Stimulated activated CD4-positive, alpha-beta T cell treated with anti-CD3 and anti-CD28 coated beads, TNF-alpha, amount 100 ng/mL, for 4 hours (primary cell): ENCODE measurements at places on chromosomes 1 and 21.

DNA sequence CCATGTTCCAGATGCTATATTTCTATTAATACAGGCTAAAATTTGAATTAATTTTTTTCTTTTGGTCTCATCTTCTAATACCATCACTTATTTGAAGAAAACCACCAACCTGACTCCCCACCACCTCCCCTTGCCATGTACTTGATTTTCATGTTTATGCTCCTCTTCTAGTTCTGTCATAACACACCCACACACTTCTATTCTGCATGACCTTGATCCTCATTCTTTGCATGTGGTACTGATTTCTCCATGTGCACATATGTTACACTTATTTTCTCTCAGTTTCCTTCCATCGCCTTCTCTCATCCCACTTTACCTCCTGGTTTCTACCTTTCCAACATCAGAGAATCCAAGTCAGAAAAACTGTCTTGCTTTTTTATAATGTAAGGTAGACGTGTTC lies 78.9 kb upstream of the ARID1A start:
- no peak for DNase-seq

GRCh38 chr1:27339213-27339612 lies 2.6 kb upstream of the SYTL1 start:
- no peak for DNase-seq

DNA sequence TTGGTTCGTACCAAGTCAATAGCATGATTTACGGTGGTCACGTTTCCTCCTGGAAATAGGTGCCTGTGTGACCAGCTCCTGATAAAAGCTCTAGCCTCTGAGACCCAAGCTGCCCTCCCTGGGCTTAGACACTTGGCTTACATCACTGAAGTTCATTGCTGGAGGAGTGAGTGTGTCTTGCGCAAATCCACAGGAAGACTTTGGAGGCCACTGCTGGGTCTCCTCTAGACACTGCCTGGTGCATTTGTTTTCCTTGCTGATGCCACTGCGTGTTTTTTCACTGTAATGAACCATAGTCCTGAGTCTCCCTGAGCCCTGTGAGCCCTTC lies 230.6 kb downstream of the DSCAM start:
- DNase-seq, result no peak

DNA sequence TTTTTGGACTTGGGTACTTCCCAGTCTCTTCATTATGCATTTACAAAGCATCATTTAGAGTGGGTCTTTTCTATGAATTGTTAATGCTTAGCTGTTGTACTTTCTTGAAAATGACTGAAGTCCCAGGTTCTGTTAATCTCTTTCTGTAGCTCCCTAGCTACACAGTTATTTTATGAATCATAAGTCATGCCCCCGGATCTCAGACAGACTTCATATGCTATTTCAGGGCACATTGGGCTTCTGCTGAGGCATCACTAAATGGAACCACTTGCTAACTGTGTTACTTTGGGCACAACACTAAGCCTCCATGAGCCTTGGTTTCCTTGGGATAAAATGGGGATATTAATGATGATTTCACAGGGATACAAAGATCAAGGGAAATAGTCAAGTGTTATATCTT lies 55.5 kb upstream of the RBM15 start:
- no peak for DNase-seq

GRCh38 chr1:180842052-180842451 lies 70.6 kb upstream of the KIAA1614 start:
- DNase-seq, result no peak

GRCh38 chr1:226568077-226568831 lies 19.7 kb downstream of the STUM start:
- DNase-seq, result no peak

DNA sequence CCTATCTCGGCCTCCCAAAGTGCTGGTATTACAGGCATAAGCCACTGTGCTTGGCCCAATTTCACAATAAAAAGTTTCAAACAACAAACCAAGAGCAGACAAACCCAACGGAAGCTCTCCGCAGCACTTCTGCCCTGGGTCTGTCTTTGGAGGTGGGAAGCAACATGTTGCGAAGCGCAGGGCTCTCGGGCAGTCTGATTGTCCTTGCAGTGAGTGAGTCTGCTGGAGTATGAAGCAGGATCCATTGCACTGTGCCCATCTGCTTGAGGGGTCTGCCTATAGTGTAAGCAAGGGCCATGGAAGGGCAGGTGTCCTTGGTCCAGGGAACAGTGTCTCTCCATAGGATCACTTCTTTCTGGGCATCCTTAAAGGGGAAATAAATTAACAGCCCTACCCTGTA lies 14.6 kb upstream of the PARP1 start:
- DNase-seq, result no peak

DNA sequence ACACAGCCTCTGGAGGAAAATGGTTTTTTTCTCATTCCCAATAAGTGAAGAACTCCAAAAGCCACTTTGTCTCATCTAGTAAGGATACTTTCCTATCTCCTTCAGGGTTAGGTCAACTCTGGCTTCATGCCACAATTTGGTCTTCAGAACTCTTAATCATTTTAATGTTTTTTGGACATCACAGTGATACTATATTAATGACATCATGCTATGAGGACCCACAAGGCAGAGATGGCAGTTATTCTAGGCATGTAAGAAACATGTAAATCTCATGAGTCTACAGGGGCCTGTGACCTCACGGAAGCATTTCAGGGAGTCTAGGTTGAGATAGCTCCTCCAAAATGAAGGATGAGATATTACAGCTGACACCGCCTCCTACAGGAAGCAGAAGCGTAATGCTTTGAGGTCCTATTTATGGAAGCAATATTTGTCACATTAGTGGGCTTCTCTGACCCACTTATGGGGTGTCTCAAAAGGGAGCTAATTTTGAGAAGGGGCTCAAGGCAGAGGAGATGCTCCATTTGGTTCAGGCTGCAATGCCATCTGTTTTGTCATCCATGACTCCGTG lies 5.0 kb upstream of the GPR137B start:
- no peak for DNase-seq

DNA sequence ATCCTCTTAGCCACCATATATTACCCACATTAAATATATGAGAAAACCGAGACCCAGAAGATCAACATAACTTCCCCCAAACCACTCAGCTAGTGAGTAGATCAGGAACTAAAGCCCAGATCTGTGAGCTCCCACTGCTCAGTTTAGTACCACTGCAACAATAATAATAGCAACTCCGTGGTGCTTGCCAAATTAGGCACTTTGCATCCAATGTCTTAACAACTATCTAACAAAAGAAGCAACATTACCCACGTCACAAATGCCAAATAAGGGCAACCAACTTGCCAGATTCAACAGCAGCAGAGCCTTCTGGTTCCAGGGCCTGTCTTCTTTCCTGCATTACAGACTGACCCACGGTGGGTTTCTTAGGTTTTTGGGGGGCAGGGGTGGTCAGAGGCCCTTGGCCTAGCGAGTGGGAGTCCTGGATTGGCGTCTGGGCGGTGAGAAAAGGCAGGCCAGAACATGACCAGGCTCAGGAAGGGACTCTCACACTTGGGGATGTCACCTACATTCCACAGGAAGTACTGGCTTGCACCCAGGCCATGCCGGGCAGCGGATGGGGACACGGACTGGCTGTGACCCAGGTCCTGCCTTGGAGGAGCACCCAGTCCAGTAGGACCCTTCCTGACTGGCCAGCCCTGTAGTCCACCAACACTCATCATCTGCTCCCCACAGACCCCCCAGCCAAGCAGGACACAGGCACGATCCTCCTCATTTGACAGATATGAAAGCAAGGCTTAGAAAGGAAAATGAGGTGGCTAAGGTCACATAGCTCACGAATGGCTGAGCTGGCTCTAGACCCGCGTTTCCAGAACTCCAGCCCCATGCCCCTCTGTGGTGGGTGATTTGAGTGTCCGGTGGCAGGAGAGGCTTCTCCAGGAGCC lies 4.6 kb downstream of the HCRTR1 start:
- no peak for DNase-seq

GRCh38 chr21:34775793-34776192 lies 107.0 kb downstream of the CLIC6 start:
- no peak for DNase-seq

DNA sequence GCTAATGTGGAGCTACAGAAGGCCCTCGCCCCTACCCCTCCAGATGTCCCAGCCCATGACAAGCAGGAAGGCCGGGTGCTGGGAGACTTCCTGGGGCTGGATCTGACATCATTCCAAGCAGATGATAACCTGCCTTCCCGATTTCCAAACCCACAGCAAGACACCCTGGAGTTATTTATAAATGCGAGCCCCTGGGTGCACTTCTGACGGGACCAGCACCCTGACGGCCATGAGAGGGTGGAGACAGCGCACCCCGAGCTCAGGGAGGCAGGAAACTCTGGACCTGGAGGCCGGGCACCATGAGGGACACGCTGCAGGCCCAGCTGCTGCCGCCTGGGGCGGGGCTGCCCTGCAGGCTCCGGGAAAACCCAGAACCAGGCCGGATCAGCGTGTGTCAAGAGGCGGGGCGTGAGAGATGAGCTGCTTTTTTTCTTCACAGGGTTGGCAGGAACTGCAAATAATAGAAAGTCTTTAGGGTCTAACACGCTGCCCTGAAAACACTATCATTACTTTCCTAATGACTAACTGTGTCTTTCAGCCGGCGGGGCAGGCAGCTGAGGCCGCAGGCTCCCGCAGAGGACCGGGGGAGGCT lies 2.5 kb upstream of the PCBP3 start:
- DNase-seq, result no peak

GRCh38 chr1:3732434-3733093 lies 19.7 kb upstream of the CCDC27 start:
- DNase-seq, result no peak

DNA sequence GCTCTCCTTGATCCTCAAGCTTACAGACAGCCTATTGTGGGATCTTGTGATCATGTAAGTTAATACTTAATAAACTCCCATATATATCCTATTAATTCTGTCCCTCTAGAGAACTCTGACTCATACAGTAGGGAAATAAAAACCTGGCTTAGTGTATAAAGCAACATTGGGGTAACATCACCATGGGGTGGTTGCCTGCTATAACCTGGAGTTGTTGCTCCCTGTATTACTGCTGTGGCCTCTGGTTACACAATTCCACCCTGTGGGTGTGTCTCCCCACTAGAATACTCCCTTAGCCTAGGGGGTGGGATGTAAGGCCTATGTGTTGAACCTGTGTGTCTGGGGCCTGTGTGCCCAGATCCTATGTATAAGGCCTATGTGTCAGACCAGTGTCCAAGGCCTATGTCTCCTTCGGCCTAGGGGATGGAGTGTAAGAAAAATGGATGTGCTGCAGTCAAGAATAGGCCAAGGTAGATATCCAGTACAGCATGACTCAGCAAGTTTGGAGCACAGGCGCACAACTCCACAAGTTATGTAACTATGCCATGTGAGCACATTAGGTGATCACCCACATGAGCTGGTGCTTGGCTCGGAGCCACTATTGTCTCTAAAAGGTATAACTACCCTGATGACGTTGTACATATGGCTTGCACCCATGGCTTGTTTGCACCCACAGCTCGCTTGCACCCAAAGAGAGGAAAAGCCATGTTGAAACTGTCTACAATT lies 96.8 kb upstream of the C1orf21 start:
- no peak for DNase-seq

- no peak for DNase-seq
Observed at GRCh38 chr1:22221233-22221780, 78.4 kb upstream of the WNT4 start.

DNA sequence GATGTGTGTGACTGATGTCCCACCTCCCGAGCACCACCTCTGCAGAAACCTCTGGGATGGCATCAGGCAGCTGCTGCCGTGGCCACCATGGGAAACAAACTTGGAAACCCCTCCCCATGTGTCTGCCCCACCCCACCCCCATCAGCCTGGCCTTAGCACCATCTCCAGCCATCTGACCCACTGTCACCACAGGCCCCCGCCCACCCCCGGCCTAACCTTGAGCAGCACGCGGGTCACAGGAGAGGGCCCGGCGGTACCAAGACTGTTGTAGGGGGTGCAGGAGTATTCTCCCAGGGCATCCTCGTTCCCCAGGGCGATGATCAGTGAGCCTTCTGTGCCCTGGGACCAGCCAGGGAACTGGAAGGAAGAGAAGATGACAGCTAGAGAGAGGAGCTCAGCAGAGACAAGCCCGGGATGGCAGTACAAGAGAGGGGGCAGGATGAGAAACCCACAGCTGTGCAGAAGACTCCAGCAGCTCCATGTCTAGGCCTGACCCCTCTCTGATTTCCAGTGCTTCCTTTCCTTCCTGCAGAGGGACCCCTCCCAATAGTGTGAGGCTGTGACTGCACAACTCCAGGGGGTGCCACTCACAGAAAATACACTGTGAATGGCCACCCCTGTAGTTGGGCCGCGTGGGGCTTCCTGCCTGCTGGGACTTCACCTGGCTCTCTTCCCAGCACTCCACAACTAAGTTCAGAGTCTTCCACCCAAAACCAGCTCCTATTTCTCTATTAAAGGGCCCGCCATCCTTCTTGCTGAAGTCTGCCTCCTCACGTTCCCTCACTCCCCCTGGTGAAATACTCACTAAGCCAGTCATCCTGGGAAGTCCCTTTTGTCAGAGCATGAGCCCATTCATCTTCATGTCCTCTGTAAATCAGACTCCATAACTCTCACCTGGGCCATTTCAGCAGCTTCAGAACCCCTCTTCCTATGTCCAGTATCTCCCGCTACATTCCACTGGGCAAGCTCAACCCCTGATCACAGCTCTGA lies 7.3 kb upstream of the TAGLN2 start:
- no peak for DNase-seq

- no peak for DNase-seq
Observed at GRCh38 chr1:6087377-6087772, 41.7 kb downstream of the KCNAB2 start.

DNA sequence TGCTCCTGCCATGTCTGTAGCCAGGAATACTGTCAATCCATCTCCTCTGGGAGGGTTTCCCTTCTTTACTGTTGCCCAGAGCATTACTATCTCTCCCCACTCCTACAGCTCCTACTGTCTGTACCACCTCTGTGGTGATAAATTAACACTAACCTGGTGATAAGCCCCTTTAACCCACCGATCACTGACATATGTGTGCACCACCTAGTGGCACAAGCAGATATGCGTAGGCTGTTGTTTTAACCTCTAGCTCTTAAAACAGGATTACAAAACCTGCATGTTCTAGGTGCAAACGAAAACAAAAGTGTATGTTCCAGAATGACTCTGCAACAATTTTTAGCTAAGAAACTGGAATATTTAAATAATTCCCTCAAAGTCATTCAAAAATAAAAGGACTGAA lies 93.9 kb upstream of the BEND5 start:
- DNase-seq, result no peak

GRCh38 chr1:228923973-228924686 lies 188.9 kb downstream of the RHOU start:
- no peak for DNase-seq

DNA sequence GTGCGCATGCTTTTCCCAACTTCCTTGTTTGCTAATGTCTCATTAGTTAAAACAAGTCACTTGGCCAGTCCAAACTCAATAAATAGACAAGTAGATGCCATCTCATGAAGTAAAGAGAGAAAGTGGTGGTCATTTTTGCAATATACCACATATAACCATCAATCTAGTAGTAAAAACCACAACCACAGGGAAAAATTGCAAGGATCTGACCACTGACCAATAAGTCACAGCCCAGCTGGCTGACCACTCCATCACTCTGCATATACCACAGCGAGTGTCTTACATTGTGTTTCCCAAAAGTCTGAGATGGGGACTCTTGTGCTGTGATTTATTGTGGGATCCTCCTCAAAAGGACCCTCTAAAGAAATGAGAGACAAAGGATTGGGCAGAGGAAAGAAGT lies 76.0 kb downstream of the FH start:
- no peak for DNase-seq

- no peak for DNase-seq
Observed at GRCh38 chr1:243287652-243288051, 31.8 kb downstream of the SDCCAG8 start.

- DNase-seq, result no peak
Observed at GRCh38 chr1:214808845-214809460, 206.0 kb downstream of the CENPF start.
